ENCODE measurements at places on chromosomes 3 and 15.

GRCh38 chr3:16888785-16889607 is 4.2 kb downstream of the PLCL2 start:
- no peaks in the 10 kb centered on the region for H3K36me3 ChIP-seq
- H3K27ac ChIP-seq: peak overlapping the region; percentile 96
- H3K27me3 ChIP-seq: no peaks in the 10 kb centered on the region
- peaks cover 92% of the 10 kb centered on the region for H3K4me1 ChIP-seq
- DNase-seq: no peak

DNA sequence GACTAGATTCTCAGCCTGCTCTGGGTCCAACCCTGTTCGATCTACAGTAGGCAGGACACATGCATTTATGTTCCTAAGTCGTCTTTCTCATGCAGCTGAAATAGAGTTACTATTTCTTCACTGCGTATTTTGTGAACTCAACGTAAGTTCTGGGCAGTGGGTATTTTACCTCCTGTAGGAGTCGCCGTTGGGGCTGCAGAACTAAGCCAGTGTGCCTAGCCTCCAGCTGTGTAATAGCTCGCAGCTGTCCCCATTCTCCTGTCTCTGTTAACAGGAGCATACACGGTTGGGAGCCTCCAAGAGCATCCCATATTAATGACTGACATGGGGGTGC is 58.4 kb upstream of the HRH1 start:
- H3K4me3 ChIP-seq: peak overlapping the region; percentile 39
- no peak overlapping the region for H3K27ac ChIP-seq

GRCh38 chr3:184011937-184012889 is 5.5 kb downstream of the ABCC5 start:
- peak overlapping the region; percentile 96 for H3K4me3 ChIP-seq
- no peak for DNase-seq
- no peaks in the 10 kb centered on the region for H3K27me3 ChIP-seq
- no peak overlapping the region for H3K27ac ChIP-seq
- H3K36me3 ChIP-seq: peaks cover 59% of the 10 kb centered on the region

GRCh38 chr3:168085491-168086119 is 10.1 kb downstream of the GOLIM4 start:
- DNase-seq: no peak
- no peaks in the 10 kb centered on the region for H3K27me3 ChIP-seq
- peaks cover 94% of the 10 kb centered on the region for H3K4me1 ChIP-seq
- no peaks in the 10 kb centered on the region for H3K36me3 ChIP-seq

DNA sequence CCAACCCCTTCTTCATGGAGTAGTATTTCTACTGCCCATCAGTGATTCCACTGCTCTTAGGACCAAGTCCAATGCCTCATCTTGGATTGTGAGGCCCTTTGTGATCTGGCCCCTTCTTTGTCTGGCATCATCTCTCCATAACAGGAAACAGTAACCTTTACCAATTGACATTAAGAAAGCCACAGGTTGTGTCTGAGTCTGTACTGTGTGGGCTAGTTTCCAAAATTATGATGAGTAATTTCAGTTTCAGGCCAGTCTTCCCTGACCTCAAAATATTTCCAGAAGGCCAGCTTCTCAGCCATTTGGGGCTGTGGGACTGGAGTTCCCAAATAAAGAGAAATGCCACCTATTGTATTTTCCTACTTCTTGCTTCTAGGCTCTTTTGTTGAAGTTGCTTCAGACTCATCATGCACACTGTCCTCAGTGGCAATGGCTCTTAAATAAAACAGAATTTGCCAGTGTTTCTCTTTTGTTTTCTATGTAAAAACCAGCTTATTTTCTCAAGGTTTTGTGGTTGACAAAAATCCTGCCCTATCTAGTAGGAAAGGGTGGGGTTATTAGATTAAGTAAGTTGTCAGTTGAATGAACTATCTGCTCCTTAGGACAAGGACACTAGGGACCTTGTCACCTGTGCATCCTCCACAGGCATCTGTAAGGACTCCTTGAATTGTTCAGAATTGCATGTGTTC is 47.0 kb upstream of the ACKR4 start:
- no peak overlapping the region for H3K4me3 ChIP-seq
- peaks cover 34% of the 10 kb centered on the region for H3K4me1 ChIP-seq
- no peaks in the 10 kb centered on the region for H3K27me3 ChIP-seq
- no peak for DNase-seq
- no peaks in the 10 kb centered on the region for H3K36me3 ChIP-seq

GRCh38 chr3:174072675-174073074 is 675.1 kb downstream of the NLGN1 start:
- H3K27me3 ChIP-seq: no peaks in the 10 kb centered on the region
- H3K4me1 ChIP-seq: no peaks in the 10 kb centered on the region
- DNase-seq: no peak
- no peak overlapping the region for H3K27ac ChIP-seq

GRCh38 chr3:150220041-150220440 is 188.1 kb upstream of the TSC22D2 start:
- no peak for DNase-seq
- H3K4me3 ChIP-seq: no peak overlapping the region
- no peaks in the 10 kb centered on the region for H3K27me3 ChIP-seq
- no peak overlapping the region for H3K27ac ChIP-seq
- H3K4me1 ChIP-seq: peaks cover 25% of the 10 kb centered on the region

All from left ventricle myocardium inferior (tissue), 1 donor.